ENCODE measurements at places on chromosomes 3 and 15.

GRCh38 chr15:99335508-99335907, 84.2 kb downstream of the LRRC28 start:
- no peak for DNase-seq

DNA sequence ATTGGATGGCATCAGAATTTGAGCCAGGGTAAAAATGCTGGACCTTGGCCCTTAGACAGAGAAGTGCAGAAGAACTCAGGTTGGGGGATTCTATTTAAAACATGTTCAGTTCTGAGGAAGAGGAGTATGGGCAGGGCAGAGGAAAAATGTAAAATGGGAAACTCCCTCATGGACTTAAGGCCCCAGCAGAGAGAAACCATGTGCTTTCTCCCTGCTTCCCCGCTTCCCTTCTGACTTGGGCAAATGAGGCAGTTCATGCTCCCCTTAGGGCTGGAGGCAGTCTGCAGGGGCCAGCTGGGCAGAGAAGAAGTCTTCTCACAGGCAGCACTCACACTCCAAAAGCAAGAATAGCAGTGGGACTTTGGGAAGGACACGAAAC, 9.9 kb upstream of the NUDT16 start:
- no peak for DNase-seq

DNA sequence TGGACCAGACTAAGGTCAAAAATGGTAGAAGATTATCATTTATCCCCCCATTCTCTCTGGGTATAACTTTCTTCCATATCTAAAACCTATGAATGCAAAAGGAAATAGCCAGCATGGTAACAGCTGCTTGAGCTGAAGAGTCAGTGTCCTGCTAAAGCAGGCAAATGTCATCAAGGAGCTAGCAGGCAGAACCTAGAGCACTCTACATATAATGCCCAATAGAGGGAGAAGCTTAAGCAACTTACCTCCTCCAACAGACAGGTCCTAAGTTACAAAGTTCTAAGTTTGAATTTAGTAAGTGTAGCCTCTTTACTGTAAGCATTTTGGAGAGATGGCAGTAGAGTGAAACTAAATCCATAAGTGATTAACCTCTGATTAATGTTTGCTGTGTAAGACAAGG, 7.7 kb downstream of the RAF1 start:
- DNase-seq = no peak

DNA sequence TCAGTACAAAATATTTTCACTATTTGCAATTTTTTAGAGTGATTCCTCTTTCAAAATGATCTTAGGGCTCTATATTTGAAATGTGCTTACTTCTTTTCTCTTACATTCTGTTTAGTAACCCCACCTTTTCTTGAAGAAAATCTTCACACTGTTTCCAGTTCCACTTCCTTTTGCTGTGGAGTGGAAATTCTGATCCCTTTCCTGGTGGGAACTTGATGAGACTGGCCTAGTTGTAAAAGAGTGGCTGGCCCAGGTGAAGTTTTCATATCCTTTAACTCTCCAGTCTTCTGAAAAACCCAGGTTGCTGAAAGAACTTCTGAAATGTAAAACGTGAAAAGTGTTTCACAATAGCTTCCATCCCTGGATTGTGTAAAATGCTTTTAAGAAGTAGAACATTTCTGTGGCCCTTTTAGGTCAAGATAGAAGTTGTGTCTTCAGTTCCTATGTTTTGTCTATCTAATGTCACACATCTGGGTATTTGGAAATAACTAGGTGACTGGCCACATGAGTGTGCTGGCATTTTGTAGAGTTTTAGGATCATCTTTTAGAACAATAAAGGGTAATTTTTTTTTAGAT, 84.8 kb upstream of the LRIG1 start:
- DNase-seq = no peak

GRCh38 chr3:33915796-33916546, 117.5 kb downstream of the PDCD6IP start:
- no peak for DNase-seq

GRCh38 chr15:27124287-27124871, 153.4 kb downstream of the GABRG3 start:
- no peak for DNase-seq

DNA sequence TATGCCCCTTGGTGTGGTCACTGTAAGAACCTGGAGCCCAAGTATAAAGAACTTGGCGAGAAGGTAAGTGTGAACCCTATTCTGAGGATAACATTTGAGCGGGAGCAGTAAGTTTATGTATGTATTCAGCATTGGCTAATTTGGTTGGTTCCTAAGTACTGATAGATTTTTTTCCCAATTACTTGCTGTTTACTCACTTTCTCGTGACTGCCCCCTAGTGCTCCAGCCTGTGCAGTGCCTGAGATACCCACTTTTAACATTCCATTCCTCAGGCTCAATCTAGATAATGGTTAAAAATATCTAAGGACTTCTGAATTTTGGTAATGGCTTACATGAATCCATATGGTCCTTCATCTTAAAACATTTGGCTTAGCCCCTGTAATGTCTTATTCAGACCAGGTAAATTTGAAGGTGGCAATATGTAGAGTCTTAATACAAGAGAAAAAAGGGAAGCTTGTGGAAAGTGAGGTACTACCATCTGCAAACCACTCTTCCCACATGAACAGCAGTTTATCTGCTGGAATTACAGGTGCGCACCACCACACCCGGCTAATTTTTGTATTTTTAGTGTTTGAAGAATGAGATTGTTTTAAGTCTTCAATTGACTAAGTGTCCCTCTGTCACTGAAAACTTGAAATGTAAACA, 7.1 kb downstream of the ELL3 start:
- no peak for DNase-seq

DNA sequence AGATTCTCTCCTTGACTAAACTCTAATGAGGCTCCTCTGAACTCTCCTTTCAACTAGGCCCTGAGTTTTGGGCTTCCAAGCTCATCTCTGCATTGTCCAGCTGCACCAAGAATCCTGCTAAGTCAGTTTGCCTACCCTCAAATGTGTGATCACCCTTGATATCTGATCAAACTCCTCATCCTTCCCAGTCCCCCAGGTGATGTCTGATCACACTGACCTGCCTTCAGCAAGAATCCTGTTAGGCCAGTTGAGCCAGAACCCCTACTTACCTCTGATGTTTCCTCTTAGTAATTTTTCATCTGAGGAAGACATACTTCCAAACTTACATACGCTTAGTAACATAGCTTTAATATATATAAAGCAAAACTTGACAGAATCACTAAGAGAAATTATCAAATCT, 28.8 kb downstream of the SUMF1 start:
- no peak for DNase-seq

- no peak for DNase-seq
Measured at GRCh38 chr3:59286791-59287531, 237.1 kb upstream of the CFAP20DC start.

DNA sequence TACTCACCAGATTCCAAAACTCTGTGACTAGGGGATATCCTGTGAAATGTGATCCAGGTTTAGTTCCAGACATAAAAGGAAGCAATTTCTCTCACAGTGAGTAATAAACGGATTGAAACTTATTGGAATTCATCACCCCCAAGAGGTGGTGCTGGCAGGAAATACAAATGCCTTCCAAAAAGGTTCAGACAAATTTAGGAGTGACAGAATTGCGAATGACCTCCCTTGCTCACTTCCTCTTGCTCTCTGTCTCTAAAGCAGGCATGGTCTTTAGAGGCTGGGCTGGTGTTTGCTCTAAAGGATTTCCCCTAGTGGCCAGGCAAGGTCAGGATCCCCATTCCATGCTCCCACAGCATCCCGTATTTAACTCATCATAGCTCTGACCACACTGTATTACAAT, 449.4 kb upstream of the PPP2R3A start:
- DNase-seq = no peak

- no peak for DNase-seq
Measured at GRCh38 chr15:25671132-25671531, 192.0 kb downstream of the ATP10A start.

DNA sequence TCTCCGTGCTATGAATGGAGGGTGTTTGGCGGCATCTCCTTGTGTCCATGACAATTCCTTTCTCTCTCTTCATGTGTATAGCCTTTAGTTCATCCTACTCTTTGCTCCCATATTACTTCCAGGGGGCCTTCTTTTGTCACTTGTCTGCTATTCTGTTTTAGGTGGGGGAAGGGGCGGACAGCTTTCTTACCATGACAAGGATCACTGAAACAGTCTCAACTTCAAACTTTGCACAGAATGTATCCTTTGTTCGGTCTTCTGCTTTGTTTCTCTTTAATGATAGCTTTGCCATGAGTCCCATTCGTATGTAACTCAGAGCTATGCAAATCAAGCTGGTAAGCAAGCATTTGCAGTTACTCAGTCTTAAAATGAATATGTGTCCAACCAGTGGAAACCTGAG, 294.2 kb downstream of the TIGIT start:
- no peak for DNase-seq

- DNase-seq = no peak
Measured at GRCh38 chr15:63943829-63944680, 102.2 kb downstream of the DAPK2 start.
